ENCODE measurements at places on chromosomes 4 and X.

DNA sequence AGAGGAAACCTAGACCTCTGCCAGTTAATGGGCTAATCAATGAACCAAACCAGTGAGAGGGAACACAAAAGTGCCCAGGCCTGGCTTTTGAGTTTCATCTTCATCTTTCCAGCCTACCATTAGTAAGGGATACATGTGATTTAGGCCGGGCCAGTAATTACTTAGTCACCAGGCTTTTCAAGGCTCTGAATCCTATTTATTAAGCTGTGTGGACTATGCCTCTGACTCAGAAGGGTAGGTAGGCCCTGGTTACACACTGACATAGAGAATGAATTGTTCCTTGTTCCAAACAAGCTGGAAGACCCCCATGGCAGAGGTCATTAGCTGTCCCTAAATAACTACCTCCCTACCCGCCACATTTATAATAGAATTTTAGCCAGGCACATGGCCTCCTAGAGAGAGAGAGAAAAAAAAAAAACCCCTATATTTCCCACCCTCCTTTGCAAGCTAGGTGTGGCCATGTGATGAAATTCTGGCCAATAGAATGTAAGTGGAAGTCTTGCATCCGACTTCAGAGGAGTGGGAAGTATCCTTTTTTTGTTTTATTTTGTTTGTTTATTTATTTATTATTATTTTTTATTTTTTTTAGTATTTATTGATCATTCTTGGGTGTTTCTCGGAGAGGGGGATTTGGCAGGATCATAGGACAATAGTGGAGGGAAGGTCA, 112.3 kb upstream of the BCOR start:
- no peak for DNase-seq

DNA sequence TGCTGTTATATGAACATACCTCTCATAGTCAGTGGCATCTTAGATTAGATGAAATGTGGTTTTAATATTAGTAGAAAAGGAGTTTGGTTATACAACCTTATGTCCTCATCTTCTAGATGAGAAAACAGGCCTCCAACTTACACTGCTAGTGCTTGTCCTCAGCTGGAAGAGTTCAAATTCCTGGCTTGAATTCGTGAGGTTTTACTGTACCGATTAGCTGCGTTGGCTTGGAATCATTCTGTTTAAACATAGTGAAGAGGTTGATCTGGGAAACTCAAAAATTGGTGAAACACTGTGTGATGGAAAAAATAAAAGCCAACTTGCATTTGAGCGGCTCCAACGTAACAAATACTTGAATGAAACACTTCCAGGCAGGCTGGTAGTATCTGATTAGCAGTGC, 81.0 kb downstream of the LNX1 start:
- no peak for DNase-seq

GRCh38 chr4:6343939-6344408, 74.3 kb downstream of the WFS1 start:
- no peak for DNase-seq

- no peak for DNase-seq
These were observed 64.4 kb downstream of the RPS6KA6 start for GRCh38 chrX:84123585-84123984.

DNA sequence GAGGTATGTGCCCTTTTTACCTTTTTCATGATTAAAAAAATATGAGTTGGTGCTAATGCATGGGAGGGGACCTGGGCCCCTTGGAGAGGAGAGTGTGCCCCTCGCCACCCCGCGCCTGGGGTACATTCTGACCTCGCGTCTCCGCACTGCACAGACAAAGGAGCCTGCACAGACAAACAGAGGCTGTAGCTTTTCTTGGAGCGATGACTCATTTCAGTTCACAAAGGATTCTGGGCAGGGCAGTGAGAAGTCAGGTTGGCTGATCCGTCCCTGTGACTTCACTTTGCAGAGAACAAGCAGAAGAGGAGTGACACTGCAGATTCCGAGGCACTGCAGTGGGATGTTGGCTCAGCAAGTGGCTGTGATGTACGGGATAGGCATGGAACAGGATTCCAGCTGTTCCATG, 82.9 kb downstream of the STOX2 start:
- DNase-seq = no peak

DNA sequence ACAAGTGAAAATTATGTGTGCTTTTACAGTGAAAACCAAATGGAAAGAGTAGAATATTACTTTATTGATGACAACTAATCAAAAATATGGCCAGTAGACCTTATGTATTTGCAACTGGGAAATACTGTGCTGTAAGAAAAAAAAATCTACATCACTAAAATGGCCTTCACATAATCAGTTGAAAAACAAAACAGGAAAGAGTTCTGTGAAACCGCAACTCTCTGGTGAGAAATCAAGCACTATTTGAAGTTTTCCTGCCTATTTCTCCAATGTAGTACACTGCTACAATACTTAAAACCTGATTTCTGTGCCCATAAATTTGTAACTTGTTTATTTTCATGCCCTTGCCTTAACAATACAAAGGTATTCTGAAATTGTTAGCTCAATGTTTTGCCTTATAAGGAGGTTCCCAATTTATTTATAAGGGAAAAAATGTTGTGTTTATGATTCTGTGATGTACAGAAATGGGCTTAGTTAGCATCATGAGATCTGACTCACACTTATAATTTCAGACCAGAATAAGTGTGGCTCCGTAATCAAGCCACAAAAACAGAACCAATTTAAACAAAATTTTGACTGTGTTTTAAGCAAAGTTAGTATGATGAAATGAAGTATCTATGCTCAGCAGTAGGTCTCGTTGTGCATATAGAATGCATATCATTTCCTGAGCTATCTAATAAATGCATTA, 147.1 kb downstream of the FAT4 start:
- DNase-seq = no peak

GRCh38 chrX:107050195-107050709, 50.2 kb upstream of the MORC4 start:
- DNase-seq = no peak

- DNase-seq = no peak
These were observed 438.1 kb downstream of the GBA3 start for GRCh38 chr4:23130845-23131244.

GRCh38 chr4:140367738-140368137, 5.7 kb upstream of the SCOC start:
- no peak for DNase-seq

- no peak for DNase-seq
These were observed 122.0 kb upstream of the FSTL5 start for GRCh38 chr4:162285753-162286152.

- DNase-seq = no peak
These were observed 353.6 kb downstream of the TRIML1 start for GRCh38 chr4:188492886-188493285.
